SHP77 (cell line): ENCODE measurements at places on chromosomes 6 and 20.

DNA sequence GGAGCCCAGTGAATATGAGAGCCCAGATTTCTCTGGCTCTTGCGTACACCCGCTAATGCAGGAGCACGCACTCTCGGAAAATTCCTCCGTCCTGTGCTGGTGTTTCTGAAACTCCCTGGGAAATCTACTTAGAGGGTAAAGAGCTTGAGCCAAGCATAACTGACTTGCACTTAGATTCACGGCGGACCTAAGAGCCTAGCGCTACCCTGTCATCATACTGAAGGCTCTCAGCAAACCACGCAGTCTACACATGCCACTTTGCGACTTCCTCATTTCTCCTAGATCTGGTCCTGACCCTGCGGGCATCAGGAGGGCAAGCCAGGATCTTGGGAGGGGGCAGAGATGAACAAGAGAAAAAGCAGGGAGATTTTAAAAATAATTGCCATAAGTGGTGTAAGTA, 324.7 kb downstream of the CD83 start:
- DNase-seq, result no peak

DNA sequence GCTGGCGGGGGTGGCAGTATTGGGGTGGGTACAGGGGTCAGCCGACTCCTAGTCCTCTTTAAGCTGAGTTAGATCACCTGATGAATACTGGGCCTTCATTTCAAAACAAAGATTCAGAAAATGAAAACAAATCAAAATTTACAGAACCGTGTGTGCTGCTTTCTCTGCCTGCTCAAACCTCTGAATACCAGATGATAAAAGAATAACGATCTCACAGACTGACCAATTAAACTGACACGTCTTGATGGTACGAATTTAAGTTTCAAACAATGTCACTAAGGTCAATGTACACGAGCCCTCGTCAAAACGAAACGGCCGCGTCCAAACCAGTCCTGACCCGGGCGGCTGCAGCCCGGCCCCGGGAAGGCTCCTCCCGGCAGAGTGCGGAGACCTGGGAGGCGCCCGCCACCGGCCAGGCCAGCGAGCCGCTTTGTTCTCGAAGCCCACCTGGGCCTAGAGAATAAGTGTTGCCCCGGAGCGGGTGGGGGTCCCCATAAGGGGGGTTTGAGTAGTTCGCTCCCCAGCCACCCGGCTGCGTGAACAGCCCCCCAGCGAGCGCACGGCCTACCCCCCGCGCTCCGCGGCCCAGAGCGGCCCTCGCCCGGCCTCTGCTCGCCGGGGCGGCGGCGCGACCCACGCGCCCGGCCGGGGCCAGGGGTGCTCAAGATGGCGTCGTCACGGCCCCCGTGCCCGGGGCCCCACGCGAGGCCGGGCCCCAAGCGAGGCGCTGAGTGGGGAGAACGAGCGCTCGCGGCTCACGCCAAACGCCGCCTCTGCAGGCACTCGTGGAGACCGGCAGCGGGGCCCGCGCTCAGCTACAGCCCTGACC, 728 bp downstream of the PSMA7 start:
- no peak for DNase-seq

GRCh38 chr6:42125231-42125630, 17.2 kb downstream of the C6orf132 start:
- DNase-seq, result no peak

GRCh38 chr20:56748476-56749377, 119.6 kb downstream of the TFAP2C start:
- no peak for DNase-seq

GRCh38 chr6:162638931-162639574, 88.5 kb downstream of the PRKN start:
- no peak for DNase-seq
